NCI-H1417 treated with DMSO at 0.1 percent for 48 hours (cell line): ENCODE measurements at places on chromosomes 3 and 15.
A peak's percentile ranks its signal among the peaks of the same experiment; 100 is the strongest.

- no peak for DNase-seq
These were observed 52.8 kb downstream of the ZMAT3 start for GRCh38 chr3:179018808-179019207.

DNA sequence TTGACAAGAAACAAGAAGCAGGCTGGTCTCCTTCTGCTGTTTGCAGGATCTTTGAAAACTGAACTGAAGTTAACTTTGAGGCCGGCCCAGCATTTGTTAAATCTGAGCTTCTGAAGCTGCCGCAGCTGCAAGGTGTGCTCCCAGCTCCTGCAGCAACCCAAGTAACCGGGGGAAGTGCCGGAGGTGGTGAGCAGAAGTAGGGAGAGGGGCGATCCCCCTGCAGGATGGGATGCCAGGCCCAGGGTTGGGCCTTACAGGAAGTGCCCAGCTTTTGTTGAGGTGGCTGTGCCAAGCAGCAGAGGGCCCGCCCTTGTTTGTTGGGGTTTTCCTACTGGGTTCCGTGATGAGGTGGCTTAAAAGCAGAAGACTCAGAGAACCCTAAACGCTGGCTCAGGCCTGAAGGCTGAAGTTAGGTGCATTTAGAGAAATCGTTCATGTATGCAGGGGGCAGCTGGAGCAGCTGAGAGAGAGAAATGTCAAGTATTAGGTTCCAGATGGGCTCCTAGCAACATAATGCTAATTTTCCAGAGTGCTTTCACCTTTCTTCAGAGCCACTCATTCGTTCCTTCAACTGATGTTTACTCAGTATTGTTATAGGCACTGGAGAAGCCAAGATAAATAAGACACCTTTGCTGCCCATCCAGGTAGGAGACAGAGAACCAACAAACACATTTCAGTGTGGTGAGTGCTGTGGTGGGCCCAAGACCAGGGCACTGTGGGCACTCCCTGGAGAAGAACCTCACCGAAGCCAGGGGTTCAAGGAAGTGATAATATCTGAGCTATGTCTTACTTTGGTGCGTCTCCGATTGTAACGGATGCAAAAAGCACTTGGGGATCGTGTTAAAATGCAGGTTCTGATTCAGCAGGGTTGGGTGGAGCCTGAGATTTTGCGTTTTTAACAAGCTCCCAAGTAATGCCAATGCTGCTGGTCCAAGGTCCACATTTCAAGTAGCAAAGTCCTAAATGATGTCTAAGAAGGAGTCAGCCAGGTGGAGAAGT lies 42.2 kb upstream of the PLCL2 start:
- no peak for DNase-seq

GRCh38 chr15:39226169-39226937 lies 354.5 kb upstream of the THBS1 start:
- no peak for DNase-seq

DNA sequence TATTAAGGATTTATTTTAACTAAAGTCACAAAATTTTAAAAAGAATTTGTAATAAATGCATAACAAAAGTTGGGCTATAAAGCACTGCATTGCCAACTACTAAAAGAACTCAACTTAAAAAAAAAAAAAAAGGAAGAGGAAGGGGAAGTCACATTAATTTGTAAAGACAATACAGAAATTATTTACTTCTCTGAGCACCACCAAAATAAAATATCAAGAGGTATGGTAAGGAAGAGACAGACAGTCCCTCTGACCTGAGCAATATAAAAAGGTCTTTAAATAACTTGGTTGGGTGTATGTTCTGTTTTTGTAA lies 83.5 kb downstream of the UACA start:
- DNase-seq: no peak

GRCh38 chr3:9762871-9763270 lies 6.9 kb downstream of the CAMK1 start:
- no peak for DNase-seq

DNA sequence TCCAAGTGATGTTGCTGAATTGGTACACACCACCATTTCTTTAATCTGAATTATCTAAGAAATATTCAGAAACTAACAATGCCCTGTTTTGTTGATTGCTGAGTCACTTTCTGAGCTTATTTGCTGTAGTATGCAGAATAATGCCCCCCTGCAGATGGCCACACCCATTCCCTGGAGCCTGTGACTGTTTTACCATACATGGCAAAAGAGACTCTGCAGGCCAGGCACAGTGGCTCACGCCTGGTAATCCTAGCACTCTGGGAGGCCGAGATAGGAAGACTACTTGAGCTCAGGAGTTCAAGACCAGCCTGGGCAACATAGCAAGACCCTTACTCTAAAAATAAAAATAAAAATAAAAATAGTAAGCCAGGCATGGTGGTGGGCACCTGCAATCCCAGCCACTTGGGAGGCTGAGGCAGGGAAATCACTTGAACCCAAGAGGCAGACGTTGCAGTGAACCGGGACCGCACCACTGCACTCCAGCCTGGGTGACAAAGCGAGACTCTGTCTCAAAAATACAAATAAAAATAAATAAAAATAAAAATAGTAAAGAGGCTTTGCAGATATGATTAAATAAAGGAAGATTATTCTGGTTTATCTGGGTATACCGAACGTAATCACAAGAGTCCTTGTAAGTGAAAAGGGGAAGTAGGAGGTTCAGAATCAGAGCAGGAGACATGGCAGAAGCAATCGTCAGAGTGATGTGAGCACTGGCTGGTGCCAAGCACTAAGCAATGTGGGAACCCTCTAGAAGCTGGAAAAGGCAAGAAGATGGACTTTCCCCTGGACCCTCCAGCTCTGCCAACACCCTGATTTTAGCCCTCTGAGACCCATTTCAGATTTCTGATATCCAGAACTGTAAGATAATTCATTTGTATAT lies 19.0 kb downstream of the PCYT1A start:
- DNase-seq: no peak

DNA sequence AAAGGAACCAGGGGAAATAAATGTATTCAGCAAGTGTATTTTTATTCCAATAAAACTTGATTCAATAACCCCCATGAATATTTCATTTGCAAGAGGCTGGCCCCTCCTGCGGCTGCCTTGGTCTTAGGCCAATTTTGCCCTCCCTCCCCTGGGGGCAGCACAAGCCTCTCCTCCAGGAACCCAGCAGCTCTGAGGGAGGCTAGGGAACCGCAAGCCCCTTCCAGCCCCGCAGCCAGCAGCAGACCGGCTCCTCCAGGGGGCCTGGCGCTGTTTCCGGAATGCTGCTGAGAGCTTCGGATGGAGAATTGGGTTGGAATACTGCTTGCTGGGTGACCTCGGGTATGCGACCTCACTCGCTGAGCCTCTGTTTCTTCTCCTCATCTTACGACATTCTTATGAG lies 150.1 kb downstream of the RAB11A start:
- DNase-seq: no peak

GRCh38 chr3:98900265-98901118 lies 1.0 kb downstream of the DCBLD2 start:
- DNase-seq: no peak

- no peak for DNase-seq
These were observed 96.5 kb upstream of the PIAS1 start for GRCh38 chr15:67957435-67958132.

GRCh38 chr3:188021502-188022040 lies 132.4 kb upstream of the LPP start:
- DNase-seq: no peak

DNA sequence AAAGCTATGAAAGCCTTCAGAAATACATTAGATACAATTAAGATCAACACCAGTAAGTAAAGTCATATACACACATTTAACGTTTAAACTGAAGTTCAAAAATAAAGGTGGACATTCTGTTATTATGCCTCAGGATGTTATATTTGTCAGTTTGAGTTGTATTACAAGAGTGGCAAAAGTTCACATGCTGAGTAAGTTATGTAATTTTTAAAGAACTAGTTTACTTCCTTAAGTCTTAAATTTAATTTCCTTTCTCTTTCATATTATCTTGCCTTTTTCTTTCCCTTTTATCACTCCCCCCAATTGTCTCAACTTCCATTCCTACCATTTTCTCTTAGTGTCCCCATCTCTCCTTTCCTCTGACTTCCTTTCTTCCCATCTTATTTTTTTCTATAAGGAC lies 4.9 kb upstream of the GPR87 start:
- DNase-seq: no peak

GRCh38 chr15:31396881-31397560 lies 70.4 kb downstream of the KLF13 start:
- peak; percentile 78 for DNase-seq

DNA sequence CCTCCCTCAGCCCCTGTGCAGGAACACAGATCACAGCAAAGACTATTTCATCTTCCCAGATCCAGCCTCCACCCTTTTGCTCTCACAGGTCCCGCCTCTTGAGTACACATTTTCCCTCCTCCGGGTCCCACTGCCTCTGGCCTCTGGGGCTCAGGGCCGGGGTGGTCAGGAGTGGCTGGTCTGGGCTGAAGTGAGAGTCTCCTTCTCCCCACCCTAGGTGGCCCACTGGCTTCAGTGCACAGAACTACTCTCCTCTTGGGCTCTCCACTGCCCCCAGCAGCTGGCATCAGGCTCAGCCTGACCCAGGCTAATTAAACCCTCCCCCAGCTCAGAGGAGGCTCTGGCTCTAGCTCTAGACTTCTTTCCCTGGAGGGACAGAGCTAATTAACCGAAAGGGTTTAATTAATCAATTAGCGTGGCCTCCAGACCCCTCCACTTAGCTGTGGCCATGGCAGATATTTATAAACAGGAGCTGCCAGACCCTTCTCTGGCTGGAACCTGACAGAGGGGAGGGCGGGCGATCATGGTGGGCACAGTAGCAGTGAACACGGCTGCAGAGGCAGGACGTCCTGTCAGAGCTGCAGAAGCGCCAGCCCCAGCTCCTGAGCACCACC lies 15.1 kb downstream of the DUSP7 start:
- DNase-seq: no peak

- no peak for DNase-seq
These were observed 198.9 kb upstream of the LPP start for GRCh38 chr3:187954873-187955586.

DNA sequence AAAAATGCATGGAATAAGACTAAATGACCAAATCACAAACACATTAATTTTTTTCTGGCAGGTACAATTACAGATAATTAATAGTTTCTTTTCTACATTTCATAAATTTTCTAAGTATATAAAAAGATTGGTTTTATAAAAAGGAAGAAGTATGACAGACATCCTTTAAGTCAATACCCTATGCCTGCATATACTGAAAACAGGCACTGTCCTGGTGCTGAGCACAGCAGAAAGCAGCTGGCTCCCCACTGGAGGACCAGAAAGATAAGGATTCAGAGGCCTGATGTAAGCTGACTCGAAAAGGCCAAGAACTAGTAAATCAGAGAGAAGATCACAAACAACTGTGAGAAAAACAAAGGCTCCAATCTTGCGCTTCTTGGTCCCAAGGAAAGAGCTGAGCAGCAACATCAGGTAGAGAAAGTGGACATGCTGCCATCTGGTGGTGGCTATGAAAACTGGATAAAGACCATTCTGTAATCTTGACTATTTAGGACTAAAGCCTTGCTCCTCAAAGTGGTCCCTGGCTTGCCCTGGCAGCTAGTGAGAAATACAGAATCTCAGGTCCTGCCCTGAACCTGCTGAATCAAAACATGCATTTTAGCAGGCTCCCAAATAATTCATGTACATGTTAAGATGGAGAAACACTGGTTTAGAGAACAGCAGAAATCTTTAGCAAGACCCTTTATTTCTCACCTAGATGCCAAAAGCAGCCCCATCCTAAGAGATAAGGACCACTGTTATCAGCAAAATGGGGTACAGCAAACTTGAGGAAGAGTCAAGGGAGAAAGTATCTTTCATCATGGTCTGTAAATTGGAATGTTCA lies 76.0 kb downstream of the TRANK1 start:
- no peak for DNase-seq

DNA sequence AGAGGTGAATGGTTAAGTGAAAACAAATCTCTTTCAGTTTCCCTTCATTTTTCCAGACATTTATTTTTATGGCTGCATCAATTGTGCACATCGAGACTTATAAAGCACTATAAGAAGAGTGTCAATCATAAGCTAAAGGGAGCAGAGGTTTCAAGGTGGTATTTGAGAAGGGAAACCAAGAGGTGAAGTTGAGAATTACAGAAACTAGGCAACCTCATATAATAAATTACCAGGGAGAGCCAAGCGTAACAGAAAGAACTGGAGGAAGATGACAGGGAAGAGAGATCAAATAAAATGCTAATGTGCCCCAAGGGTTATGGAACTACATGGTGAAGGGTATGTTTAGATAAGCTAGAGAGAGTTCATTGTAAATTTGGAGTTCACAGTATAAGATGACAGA lies 6.3 kb upstream of the CCDC54 start:
- no peak for DNase-seq

GRCh38 chr3:100796556-100796955 lies 87.3 kb downstream of the TFG start:
- no peak for DNase-seq

DNA sequence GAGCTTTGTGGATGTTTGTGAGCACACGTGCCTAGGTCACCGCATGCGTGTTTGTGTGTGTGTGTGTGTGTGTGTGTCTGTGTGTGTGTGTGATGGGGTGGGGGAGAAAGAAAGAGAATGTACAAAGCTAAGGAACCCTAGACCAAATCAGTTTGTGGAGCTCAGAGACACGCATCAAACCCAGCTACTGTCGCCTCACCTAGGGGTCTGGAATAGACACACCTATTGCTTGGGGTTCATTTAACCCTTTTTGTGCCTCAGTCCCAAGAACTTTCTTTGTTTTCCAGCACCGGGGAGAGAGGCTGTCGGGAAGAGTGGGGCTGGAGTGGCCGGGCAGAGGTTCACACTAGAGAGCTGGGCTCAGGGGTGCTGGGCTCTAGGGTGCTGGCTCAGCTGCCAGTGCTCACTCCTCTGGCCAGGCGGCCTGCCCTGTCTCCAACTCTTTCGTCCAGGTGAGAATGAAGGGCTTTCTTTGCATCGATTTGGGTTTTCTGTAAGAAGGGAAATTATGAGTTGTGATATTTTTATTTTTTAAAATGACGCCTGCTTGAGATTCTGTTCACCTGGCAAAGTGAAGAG lies 221.6 kb downstream of the MEIS2 start:
- DNase-seq: no peak

DNA sequence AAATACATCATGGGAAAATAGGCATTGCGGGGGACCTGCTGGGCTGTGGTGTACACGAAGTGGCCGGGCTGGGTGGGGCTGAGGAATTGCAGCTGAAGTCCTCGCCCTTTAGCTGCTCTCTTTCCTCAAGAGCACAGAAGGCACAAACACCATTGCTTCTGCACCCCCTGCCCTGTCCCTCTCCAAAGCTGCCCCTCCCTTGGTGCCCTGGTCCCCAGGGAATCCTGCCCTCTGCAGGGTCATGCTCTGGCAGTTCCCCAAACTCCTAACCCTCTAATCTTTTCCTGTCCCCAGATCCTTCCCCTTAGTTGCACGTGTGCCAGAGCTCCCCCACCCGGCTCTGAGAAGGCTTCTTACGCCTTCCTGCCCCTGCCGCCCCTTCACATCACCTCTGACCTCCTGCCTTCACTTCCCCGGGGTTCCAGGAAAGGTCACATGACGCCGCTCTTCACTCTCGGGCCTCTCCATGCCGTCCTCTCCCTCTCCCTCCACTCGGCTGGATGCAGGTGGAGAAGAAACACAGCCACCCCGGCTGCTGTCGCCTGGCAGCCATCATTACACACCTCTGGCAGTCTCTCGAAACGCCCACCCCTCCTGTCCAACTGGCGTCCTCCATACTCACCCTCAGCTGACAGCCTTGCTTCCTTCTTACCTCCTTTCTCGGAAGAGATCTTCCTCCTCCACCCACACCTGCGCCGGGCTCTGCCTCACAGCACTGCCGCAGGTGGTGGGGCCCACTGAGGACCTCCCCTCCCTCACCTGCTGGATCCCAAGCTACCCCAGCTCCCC lies 6.9 kb upstream of the PCSK6 start:
- no peak for DNase-seq

GRCh38 chr15:67882487-67883233 lies 42.8 kb upstream of the RNU6-1 start:
- DNase-seq: no peak
